Osteocyte (in vitro differentiated cells): ENCODE measurements at places on chromosomes 7 and 10. TPM values are rescaled to one million over a fixed set of nuclear protein-coding genes. Genes with fewer than 3 reads are reported as not detected.

GRCh38 chr10:96222441-96222840 lies 48.9 kb downstream of the BLNK start:
- no peak for DNase-seq
- H3K36me3 ChIP-seq = no peaks in the 10 kb centered on the region
- H3K4me1 ChIP-seq = no peaks in the 10 kb centered on the region
- H3K27ac ChIP-seq = no peak overlapping the region

DNA sequence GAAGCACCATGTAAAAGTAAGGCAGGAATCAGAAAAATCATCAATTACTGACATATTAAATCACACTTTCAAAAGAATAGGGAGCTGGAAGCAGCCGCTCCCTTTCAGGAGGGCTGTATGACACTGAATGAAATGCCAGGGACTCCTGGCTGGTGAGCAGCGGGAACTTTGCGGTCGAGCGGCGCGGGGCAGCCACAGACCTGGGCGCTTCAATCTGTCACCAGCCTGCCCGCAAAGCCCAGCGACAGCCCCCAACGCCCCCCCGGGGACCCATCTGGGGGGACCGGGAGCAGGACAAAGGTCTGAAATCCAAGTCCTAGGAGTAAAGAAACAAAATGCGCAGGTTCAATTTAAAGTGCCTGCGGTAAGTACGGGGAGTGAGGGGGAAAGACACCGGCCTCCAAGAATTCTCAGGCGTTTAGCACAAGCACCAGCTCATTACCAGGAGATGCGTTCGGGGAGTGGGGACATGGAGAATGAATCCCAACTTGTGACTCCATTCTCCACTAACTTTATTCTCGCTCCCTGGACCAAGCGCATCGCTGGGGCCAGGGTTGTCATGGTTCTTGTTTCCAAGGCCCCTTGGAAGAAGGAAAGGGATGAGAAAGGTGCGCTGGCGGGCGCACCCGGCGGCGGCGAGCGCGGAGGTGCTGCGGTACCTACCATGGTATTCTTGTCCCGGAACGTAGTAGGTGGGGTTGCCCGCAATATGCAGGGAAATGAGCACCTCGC lies 824 bp downstream of the RELN start:
- H3K36me3 ChIP-seq = no peaks in the 10 kb centered on the region
- no peak overlapping the region for H3K27ac ChIP-seq
- peak overlapping the region; percentile 59 for H3K4me3 ChIP-seq
- no peak for DNase-seq
- peaks cover 70% of the 10 kb centered on the region for H3K27me3 ChIP-seq
- peaks cover 11% of the 10 kb centered on the region for H3K4me1 ChIP-seq

- no peak for DNase-seq
- no peaks in the 10 kb centered on the region for H3K4me1 ChIP-seq
- peaks cover 18% of the 10 kb centered on the region for H3K27me3 ChIP-seq
- H3K27ac ChIP-seq = no peak overlapping the region
- H3K36me3 ChIP-seq = no peaks in the 10 kb centered on the region
- H3K4me3 ChIP-seq = no peak overlapping the region
Measured at GRCh38 chr10:62708569-62708968, 96.0 kb upstream of the ADO start.

DNA sequence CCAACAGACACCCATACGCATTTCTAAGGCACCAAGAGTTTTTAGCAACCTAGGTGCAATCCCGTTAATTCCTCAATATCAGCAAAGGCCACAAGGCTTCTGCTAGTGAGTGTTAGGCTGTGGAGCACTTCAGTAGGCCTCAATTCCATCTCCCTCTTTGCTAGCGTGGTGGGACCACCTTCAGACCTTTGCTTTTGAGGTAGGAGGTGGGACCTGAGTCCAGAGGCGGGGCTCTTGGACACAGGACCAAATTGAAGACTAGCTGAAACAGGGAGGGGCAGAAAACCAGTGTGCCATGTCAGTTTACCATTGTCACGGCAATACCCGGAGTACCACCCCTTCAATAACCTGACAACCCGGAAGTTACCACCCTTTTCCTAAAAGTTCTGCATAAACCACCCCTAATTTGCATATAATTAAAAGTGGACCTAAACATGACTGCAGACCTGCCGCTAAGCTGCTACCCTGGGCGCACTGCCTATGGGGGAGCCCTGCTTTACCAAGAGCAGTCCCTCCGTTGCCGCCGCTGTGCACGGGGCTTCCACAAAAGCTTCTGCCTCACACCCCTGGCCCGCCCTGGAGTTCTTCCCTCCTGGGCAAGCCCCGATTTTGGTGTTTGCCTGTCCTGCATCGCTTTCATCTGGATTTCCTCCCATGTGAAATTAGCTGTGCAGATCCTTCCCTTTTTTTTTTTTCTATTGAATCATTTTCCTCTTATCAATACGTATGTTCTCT lies 41.1 kb upstream of the EN2 start:
- no peak overlapping the region for H3K27ac ChIP-seq
- H3K4me3 ChIP-seq = no peak overlapping the region
- no peaks in the 10 kb centered on the region for H3K4me1 ChIP-seq
- no peak for DNase-seq
- no peaks in the 10 kb centered on the region for H3K36me3 ChIP-seq
- H3K27me3 ChIP-seq = peaks cover 30% of the 10 kb centered on the region

The LRGUK gene
- total RNA-seq = 0.13 and 0.30 TPM in 2 replicates

DNA sequence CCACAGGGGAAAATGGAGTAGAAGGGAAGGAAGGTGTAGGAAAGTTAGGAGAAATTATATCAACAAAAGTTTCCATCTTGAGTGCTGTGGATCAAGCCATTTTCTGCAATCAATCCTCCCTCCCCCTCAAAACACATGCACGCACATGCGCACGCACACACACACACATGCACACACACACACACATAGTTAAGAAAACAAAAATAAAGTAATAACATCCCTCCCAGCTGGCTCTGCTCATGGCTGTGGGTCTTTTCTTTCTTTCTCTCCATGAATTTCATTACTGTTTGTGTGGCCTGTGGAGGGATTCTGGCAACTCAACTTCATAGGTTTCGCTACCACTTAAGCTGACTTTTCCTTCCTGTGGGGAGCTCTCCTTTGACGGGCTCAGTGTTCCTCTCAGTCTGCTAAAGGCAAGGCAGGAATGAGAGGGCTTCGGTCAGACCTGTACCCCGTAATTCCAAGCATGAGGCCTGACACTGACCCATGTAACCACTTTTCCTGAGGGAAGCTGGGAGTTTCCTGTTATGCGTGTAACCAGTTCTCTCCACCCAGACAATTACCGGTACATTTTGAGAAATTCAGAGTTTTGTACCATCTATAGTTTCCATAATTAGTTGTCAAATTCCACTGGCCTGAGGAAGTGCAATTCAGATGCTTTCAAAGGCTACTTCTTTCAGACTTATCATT lies 79.8 kb downstream of the ZNF92 start:
- no peaks in the 10 kb centered on the region for H3K4me1 ChIP-seq
- no peak overlapping the region for H3K27ac ChIP-seq
- DNase-seq = no peak
- H3K4me3 ChIP-seq = no peak overlapping the region

DNA sequence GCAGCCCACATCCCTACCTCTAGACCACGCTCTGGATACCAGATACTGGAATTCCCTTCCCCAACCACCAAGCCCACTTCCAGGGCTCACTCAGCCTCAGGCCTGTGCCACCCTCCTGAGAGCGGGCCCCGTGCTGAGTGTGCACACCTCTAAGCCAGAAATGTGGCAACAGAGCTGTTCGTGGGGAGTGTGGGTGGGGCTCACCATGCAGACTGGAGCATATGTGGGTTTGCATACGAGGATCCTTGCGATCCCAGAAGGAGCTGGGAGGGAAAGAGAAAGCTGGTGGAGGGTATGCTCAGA lies 13.0 kb upstream of the LIMK1 start:
- H3K27ac ChIP-seq = no peak overlapping the region
- no peaks in the 10 kb centered on the region for H3K27me3 ChIP-seq
- H3K36me3 ChIP-seq = no peaks in the 10 kb centered on the region

- no peak overlapping the region for H3K27ac ChIP-seq
- H3K4me3 ChIP-seq = no peak overlapping the region
- no peaks in the 10 kb centered on the region for H3K36me3 ChIP-seq
Measured at GRCh38 chr10:117075064-117075463, 63.0 kb downstream of the VAX1 start.

The CALHM1 gene
- total RNA-seq = not detected in 2 replicates

The WASHC2C gene
- total RNA-seq = 62.8 and 70.5 TPM in 2 replicates

The ADAM22 gene
- total RNA-seq = 3.0 and 3.5 TPM in 2 replicates

DNA sequence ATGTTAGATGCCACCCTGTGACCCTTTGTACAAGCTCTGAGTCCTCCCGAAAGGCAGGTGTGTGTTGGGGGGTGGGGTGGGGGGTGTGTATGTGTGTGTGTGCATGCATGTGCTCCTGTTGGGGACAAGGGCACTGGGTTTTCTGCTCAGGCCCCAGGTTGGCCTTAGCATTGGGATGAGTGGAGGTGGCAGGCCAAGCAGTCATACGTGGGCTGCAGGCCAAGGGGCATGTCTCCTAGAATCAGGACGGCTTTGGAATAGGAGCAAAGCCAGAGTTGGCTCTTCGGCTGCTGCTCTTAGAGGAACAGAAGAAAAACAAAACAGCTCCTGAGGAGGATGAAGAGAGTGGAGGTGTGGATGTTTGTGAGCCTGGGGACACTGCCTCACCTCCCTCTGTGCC lies 26.0 kb downstream of the HSPA12A start:
- no peaks in the 10 kb centered on the region for H3K36me3 ChIP-seq
- no peak for DNase-seq
- H3K27ac ChIP-seq = no peak overlapping the region
- H3K27me3 ChIP-seq = no peaks in the 10 kb centered on the region
- no peak overlapping the region for H3K4me3 ChIP-seq

The LIPM gene
- not detected in 2 replicates for total RNA-seq

DNA sequence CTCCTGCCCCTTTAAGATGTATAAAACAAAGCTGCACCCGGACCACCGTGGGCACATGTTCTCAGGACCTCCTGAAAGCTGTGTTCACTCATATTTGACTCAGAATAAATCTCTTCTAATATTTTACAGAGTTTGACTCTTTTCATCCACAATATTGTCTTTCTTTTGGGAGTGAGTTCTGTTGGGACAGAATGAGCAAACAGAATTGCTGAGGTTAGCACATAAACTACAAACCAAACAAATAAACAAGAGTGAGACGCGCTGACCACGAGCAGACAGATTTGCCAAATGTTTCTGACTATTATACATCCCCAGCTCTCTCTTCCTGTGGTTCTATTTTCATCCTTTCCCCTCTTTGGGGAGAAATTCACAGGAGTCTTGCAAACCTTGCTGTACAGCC lies 526.7 kb downstream of the CALN1 start:
- H3K4me3 ChIP-seq = no peak overlapping the region
- H3K27me3 ChIP-seq = no peaks in the 10 kb centered on the region
- no peaks in the 10 kb centered on the region for H3K36me3 ChIP-seq
- H3K27ac ChIP-seq = no peak overlapping the region

- no peaks in the 10 kb centered on the region for H3K36me3 ChIP-seq
- no peak overlapping the region for H3K4me3 ChIP-seq
- H3K27ac ChIP-seq = no peak overlapping the region
- DNase-seq = no peak
- peaks cover 2% of the 10 kb centered on the region for H3K27me3 ChIP-seq
Measured at GRCh38 chr10:35224045-35224740, 97.5 kb downstream of the CREM start.

DNA sequence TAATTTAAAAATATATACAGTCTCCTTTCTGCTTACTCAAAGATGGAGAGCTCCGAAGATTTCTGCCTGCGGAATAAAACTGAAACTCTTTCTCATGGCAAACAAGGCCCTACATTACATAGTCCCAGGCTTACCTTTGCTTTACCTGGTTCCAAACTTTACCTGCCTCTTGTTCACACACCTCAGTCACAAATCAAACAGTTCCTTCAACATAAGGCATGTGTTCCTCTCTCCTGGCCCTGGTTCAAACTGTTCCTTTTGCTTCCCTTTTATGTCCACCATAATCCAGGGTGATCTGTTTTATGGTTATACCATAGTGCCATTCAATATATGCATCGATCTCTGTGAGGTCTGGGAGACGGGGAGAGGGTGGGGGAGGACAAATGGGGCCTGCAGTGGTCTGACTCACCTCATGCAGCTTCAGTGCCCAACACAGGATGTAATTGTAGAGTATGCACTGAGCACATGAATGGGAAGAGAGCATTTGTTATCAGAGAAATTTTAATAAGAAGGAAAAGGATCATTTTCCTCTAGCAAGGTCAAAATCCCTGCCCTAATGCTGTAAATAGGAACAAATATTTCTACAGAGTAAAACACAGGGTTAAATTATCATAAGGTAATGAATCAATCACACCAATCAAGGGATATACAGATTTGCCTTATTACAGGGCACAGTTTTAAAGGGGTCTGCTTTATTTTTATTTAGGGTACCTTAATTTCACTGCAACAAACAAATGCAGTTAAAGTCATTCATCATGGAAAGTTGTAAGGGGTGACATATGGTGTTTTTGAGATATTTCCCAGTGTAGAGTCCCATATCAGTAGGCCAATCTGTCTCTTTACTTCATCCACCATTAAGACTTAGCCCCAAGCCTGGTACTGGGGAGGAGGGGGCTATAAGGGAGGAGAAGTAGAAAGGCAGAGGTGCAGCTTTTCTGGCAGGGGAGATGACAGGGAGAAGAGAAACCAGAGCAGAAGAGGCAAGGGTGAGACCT lies 88.8 kb upstream of the PDE1C start:
- H3K27ac ChIP-seq = peak overlapping the region; percentile 16
- no peaks in the 10 kb centered on the region for H3K27me3 ChIP-seq
- H3K36me3 ChIP-seq = no peaks in the 10 kb centered on the region
- no peak overlapping the region for H3K4me3 ChIP-seq
- peaks cover 65% of the 10 kb centered on the region for H3K4me1 ChIP-seq

DNA sequence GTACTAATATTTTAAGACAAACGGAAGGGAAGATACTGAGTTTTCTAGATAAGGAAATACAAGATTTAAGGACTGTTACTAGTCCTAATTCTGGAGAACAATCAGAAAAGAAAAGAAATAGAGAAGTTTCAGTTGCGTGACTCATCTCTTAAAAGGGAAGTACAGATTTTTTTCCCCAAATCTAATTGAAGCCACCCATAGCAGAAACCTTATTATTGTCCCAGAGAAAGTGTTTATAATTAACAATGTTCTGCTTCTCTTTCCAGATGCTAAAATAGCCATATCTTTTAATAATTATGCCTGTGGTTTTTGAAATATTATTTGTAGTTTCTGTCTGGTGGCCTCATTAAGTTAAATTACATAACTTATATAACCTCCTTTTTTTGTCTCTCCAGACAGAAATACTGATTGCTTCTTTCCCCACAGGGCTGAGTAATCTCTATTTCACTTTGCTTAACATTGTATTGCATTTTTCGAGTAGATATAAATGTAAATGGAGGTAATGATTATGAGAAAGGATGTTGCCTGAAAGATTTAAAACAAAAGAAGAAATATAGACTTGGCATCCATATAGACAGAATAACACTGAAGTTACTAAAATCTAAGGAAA lies 240.7 kb upstream of the MBL2 start:
- H3K36me3 ChIP-seq = no peaks in the 10 kb centered on the region
- no peaks in the 10 kb centered on the region for H3K27me3 ChIP-seq
- H3K4me1 ChIP-seq = no peaks in the 10 kb centered on the region
- H3K27ac ChIP-seq = no peak overlapping the region

The FRMPD2 gene
- total RNA-seq = not detected in 2 replicates

- H3K4me3 ChIP-seq = no peak overlapping the region
- no peak for DNase-seq
- no peak overlapping the region for H3K27ac ChIP-seq
Measured at GRCh38 chr7:27746486-27746885, 6.5 kb downstream of the TAX1BP1 start.
